Esophagus muscularis mucosa (tissue), 4 donors: ENCODE measurements at places on chromosomes 7 and 10.

- peaks cover 13% of the 10 kb centered on the region for H3K4me1 ChIP-seq
- no peaks in the 10 kb centered on the region for H3K36me3 ChIP-seq
- H3K27ac ChIP-seq = no peak overlapping the region
These were observed 194.5 kb upstream of the LRGUK start for GRCh38 chr7:133932591-133932990.

DNA sequence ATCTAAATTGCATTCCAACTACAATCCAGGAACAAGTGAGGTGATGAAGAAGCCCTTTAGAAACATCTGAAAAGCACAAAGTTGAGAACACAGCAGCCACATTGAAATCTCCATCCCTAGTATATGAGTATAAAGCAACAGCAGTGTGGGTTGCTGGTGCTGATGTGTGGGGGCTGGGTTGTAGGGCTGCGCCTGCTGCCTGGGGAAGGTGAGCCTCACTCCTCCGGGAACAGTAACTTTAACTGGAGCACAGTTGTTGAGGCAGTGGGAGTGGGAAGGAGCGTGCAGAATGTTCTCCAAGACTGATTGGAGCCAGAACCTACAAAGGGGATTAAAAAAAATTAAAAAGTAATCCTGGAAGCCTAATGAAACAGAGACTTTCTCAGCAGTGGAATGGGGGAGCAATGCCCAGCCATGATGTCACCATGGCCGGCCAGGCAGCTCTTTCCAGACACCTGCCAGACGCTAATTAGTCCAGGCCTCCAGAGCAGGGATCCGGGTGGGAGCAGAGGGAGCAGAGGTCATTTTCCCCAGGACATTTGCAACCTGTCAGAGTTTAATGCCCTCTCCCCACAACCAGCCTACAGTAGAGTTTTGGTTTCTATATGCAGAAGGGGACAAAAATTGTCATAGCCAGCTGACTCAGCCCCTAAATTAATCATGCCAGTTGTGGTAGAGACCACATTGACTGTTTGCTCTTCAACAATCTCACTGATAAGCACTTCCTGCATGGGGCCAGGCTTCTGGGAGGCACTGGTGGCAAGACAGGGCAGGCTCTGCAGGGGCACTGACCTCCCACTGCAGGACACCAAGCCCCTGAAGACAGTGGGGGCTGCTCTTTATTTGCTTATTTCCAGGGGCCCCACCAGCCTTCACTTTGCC lies 133.0 kb upstream of the ZNF32 start:
- H3K36me3 ChIP-seq = no peaks in the 10 kb centered on the region
- H3K27me3 ChIP-seq = no peaks in the 10 kb centered on the region
- DNase-seq = no peak
- no peak overlapping the region for H3K27ac ChIP-seq

DNA sequence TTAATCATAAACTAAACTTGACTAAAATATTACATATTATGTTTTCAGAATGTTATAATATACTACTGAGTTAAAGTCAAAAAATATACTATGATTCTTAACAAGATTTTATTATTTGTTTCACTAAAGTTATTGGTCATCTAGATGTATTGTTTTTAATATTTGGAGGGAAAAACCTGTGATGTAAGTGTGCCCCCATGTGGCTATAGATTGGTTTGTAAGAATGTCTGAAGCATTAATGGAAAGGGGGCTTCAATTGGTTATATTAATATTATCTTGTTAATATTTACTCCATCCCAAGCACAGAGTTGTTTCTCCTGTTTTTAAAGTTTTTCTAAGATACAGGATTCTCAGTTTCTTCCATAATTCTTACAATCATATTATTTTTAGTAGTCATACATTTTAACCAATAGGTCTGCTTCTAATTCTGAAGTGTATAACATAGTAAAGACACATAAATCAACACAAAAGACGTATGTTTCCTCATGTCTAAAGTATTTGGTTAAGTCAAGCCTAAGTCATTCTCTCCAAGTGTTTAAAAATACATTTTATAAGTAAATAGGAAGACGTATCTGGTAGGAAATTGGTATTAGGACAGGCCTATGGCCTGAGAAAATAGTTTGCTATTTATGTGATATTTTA lies 58.0 kb downstream of the GNAT3 start:
- H3K27me3 ChIP-seq = no peaks in the 10 kb centered on the region
- no peak overlapping the region for H3K4me3 ChIP-seq
- no peak overlapping the region for H3K27ac ChIP-seq
- H3K4me1 ChIP-seq = no peaks in the 10 kb centered on the region
- no peak for DNase-seq

GRCh38 chr7:24384362-24385030 lies 100.5 kb downstream of the NPY start:
- no peak overlapping the region for H3K4me3 ChIP-seq
- no peaks in the 10 kb centered on the region for H3K4me1 ChIP-seq
- H3K27me3 ChIP-seq = no peaks in the 10 kb centered on the region
- no peaks in the 10 kb centered on the region for H3K36me3 ChIP-seq
- no peak overlapping the region for H3K27ac ChIP-seq

- no peaks in the 10 kb centered on the region for H3K27me3 ChIP-seq
- no peak overlapping the region for H3K4me3 ChIP-seq
These were observed 183.3 kb downstream of the NPSR1 start for GRCh38 chr7:34841326-34841725.

GRCh38 chr10:64798297-64798696 lies 1277.1 kb downstream of the REEP3 start:
- no peak overlapping the region for H3K27ac ChIP-seq
- no peak overlapping the region for H3K4me3 ChIP-seq
- no peaks in the 10 kb centered on the region for H3K27me3 ChIP-seq
- H3K36me3 ChIP-seq = no peaks in the 10 kb centered on the region

GRCh38 chr10:27158421-27158820 lies 3.3 kb downstream of the MASTL start:
- H3K27me3 ChIP-seq = no peaks in the 10 kb centered on the region
- H3K27ac ChIP-seq = no peak overlapping the region
- DNase-seq = no peak
- H3K4me1 ChIP-seq = peaks cover 10% of the 10 kb centered on the region

GRCh38 chr7:66699998-66700397 lies 40.5 kb upstream of the RABGEF1 start:
- H3K4me1 ChIP-seq = peaks cover 36% of the 10 kb centered on the region
- peak overlapping the region; percentile 58 for H3K27ac ChIP-seq
- DNase-seq = no peak

DNA sequence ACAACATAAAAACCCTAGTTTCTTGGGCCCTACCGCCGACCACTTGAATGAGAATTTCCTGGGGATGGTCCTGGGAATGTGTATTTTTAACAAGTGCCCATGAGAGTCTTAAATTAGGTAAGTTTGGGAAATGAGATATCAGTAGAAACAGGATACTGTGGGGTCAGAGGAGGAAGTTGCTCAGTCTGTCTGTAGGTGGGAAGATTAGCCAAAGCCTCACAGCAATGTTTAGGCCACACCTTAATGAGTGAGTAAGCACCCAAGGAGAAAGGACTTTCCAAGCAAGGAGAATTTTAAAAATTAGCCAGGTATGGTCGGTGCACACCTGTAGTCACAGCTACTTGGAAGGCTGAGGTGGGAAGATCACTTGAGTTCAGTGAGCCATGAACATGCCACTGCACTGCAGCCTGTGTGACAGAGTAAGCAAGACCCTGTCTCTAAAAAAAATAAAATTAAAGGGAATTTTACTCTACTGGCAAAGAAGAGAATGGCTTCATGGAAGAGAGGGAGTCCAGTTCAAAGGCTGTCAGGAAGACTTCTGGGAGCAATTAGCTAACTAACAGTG lies 31.9 kb downstream of the PAPSS2 start:
- no peak overlapping the region for H3K4me3 ChIP-seq
- no peaks in the 10 kb centered on the region for H3K27me3 ChIP-seq
- H3K4me1 ChIP-seq = peaks cover 3% of the 10 kb centered on the region
- H3K27ac ChIP-seq = no peak overlapping the region

GRCh38 chr7:133807624-133808492 lies 319.3 kb upstream of the LRGUK start:
- DNase-seq = no peak
- H3K36me3 ChIP-seq = no peaks in the 10 kb centered on the region
- no peak overlapping the region for H3K4me3 ChIP-seq
- no peaks in the 10 kb centered on the region for H3K4me1 ChIP-seq
- H3K27ac ChIP-seq = no peak overlapping the region

DNA sequence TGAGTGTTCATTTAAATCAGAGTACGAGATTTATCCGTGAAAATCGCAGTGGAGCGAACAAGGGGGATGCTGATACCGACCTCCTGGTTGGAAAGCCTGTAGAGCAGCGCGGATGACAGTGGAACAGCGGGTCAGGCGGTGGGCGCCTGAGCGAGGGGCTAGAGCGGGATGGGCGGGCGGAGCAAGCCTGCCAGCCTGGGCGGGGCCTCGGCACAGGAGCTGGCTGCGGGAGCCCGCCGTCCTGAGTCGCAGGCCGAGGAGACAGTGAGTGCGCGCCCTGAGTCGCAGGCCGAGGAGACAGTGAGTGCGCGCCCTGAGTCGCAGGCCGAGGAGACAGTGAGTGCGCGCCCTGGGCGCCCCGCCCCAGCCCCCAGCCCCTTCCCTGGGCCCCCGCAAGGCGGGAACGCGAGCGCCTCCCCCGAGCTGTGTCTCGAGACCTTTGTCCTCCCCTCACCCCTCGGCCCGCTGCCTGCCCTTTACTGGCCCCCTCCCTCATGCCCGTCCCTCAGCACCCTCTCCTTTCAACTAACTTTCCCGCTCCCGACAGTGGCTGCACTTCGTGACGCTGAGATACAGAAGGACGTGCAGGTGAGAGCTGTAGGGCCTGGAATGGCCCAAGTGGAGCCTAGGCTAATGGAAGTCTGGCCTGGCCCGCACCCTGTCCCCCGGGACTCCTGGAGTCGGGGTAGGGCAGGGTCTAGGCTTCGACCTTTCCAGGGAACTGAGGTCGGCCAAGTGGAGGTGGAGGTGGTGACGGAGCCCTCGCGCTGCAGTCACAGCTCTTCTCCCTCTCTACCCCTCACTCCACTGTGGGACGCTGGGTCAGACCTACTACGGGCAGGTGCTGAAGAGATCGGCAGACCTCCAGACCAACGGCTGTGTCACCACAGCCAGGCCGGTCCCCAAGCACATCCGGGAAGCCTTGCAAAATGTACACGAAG lies at the start of gene AS3MT:
Gene AS3MT (plus strand): TSS at position 213 of the 941 bp plus-strand sequence. CDS start 123 bp downstream, at position 336.
- DNase-seq = no peak
- peaks cover under 1% of the 10 kb centered on the region for H3K36me3 ChIP-seq
- peak within 1 kb of the TSS; percentile 74 for H3K27ac ChIP-seq
- H3K27me3 ChIP-seq = no peaks in the 10 kb centered on the region
- H3K4me3 ChIP-seq = peak within 1 kb of the TSS; percentile 75
